ENCODE measurements at places on chromosomes 3 and 15.

DNA sequence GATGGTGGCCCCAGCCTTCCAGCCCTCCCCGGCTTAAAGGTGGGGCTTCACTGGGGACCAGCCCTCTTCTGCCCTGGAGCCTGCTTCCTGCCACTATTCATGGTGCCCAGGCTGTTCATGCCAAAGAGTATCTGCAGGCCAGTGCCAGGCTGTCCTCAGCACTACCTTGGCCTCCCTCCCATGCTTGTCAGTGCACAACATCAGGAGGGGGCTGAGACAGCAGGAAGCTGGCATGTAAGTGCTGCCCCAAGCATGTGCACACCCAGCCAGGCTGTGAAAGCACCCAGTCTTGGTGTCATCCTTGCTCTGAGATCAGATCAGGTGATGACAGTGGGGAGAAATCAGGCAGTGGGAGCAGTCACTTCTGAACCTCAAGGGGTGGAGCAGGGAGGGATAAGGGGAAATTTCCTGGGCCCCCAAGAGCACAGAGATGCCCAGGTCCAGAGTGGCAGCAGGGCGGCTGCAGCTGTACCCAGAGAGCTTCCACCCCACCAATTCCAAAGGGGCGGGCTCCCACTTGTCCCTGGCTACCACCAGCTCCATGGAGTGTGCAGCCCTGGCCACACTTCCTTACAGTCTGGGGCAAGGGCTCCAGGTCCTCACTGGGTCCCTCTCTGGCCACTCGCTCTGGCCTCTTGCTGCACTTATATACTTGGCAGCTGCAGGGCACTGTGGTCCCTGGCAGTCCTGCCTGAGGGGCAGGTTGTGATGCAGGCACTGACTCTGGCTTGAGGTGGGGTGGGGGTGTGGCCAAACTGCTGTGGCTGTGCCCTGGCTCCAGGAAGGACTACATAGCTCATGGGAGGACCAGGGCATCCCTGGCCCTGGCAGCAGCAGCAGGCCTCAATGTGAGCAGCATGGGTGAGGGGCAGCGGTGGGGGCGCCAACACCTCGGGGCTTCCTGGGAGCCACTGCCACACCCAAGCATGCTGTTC, 91.4 kb upstream of the TNFSF10 start:
- DNase-seq: no peak

DNA sequence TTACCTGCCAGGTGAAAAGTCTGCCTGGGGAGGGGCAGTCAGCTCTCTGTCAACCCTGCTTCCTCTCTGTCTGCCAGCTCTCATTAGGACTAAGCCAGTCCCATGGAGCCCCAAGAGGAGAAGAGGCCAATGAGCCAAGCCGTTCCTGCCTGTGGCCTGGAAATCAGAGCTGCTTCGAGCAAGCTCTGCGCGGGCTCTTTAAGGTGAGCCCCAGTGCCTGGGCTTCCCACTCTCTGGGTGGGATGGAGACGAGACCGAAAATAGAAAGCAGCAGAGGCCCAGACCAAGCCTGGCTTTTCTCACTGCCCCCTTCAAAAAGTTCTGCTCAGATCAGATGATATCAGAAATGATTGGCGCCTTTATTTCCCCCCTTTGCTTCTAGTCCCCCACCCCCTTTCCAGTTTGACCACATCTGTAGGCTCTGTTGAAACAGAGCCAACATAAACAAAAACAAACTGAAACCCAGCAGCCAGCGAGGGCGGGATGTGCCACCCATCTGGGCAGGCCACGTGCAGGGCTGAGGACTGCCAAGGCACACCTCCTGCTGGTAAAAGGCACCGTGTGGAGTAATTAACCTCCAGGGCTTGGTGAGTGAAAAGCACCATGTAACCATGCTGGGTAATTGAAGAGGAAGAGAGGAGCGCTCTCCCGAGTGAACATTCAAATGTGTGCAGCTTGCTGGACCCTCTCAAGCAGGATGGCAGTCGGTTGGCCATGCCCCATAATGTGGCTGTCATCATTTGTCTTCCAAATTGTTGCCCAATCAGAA, 471.0 kb upstream of the PROK2 start:
- DNase-seq: peak; percentile 21

GRCh38 chr3:4340411-4341335, 37.5 kb downstream of the SETMAR start:
- DNase-seq: no peak

- DNase-seq: no peak
Observed at GRCh38 chr3:141878817-141879216, 2.4 kb downstream of the ATP1B3 start.

DNA sequence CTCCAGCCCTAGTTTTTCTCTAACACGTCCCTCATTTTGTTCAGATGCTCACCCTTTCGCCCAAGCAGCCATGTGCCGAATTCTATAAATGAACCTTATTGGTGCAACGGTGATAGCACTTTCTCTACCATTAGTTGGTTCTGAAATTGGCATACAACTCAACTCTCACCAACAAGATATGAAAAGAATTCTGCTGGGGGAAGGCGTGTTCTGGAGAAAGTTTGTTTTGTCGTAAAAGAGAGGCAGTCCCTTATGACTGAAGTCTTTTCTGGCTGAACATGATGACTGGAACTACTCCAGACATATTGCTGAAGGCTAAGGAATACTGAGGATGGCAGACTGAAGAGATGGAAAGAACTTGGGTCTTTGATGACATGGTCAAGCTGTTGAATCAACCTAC, 91.8 kb upstream of the UBE2E2 start:
- no peak for DNase-seq

DNA sequence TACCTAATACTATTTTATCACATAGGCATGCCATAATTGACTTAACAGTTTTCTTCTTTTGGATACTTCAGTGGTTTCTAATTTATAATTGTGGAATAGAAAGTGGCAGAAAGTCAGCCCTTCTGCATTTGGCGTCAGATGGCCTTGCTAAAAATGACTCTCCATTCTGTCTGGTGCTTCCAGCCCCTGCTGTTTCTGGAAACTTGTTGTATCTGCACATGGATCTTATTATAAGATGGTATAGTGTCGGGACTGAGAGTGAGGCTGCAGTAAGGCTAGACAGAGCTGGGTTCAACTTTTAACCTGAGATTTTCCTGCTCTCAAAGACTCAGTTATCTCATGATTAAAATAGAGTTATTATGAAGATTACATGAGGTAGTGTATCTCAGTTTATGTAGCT, 74.8 kb upstream of the WDR72 start:
- DNase-seq: no peak

GRCh38 chr3:52317208-52318000, 1.3 kb downstream of the DNAH1 start:
- DNase-seq: peak; percentile 73

- DNase-seq: no peak
Observed at GRCh38 chr3:148318240-148318639, 379.5 kb upstream of the AGTR1 start.

GRCh38 chr3:121768452-121768851, 18.9 kb upstream of the GOLGB1 start:
- DNase-seq: no peak

GRCh38 chr3:66407611-66408218, 93.1 kb downstream of the LRIG1 start:
- DNase-seq: peak; percentile 67

GRCh38 chr3:197466586-197467399, 89.0 kb downstream of the BDH1 start:
- DNase-seq: no peak

DNA sequence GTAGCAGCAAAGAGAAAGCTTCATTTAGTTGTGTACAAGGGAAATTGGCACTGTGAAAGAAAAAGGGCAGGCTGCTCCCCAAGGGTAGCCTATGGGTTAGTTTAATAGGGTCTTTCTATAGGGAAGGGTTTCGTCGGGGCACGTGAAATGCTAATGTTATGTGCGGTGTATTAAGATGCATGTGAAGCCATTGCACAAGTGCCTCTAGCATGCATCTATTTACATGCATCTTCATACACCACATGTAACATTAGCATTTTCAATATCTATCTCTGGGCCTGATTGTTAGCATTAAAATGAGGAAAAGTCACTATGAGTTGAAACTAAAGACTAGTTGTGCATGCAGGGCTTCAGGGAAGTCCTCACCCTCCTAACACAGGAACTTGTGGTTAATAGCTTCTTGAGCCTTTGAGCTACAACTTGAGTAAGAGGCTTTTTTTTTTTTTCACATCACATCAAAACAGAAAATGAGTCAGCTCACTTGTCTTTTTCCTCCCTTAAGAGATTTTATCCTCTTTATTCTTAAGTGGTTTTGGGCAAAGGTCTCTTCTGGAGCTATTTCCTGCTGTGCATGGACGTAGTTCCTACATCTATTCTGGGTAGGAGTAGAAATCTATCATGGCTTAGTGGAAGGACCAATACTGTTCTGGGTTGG, 613.4 kb downstream of the ZPLD1 start:
- no peak for DNase-seq

- no peak for DNase-seq
Observed at GRCh38 chr3:106510206-106510605, 641.4 kb upstream of the CBLB start.

DNA sequence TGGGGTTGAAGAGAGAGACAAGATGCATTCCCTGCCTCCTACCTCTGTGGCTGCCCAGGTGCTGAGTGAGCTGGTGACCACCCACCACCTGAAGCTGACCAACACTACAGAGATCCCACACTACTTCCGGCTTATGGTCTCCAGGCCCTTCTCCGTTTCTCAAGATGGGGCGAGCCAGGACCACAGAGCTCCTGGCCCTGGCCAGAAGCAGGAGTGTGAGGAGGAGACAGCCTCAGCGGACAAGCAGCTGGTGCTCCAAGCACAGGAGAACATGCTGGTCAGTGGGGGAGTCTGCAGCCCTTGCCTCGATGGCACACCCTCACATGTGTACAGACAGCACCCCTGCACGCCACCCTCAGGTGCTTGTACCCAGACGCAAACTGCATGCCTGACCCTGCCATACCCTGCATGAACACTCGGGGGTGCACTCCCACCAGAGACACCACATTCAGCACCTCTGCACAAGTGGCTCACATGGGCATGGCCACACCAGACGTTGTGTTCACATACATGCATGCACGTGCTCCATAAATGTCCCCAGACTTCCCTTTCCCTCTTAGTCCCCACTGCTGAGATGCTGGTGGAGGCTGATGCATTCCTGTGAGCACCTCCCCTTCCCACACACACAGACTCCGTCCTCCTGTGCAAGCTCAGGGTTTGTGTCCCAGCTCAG, 19.0 kb downstream of the ACAA1 start:
- DNase-seq: peak; percentile 66

DNA sequence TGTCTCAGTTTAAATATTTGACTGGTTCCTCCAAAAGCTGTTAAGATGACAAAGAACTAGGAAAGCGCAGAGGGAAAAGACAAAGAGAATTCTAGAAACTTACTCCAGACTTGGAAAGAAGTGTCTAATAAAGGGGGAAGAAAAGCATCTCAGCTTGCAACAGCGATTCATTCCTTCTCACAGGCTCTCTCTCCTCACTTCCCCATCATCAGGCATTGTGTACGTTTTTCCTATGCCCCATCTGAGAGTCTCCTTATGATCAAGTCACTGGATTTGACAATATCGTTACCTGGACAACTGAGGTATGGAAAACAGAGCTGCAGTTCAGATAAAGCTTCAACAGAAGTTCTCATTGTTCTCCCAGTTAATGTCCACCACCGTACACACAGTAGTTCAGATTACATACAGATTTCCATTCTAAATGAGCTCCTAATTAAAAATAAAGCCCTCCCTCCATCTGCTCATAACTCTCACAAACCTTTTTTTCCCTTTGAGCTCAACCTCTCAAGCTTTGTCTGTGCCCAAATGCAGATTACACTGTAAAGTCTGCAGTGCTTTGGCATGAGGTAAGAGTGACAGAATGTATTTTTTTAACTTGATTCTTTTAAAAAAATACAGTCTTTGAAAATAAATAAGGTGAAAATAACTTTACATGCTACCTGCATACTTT, 254.4 kb upstream of the THBS1 start:
- no peak for DNase-seq

DNA sequence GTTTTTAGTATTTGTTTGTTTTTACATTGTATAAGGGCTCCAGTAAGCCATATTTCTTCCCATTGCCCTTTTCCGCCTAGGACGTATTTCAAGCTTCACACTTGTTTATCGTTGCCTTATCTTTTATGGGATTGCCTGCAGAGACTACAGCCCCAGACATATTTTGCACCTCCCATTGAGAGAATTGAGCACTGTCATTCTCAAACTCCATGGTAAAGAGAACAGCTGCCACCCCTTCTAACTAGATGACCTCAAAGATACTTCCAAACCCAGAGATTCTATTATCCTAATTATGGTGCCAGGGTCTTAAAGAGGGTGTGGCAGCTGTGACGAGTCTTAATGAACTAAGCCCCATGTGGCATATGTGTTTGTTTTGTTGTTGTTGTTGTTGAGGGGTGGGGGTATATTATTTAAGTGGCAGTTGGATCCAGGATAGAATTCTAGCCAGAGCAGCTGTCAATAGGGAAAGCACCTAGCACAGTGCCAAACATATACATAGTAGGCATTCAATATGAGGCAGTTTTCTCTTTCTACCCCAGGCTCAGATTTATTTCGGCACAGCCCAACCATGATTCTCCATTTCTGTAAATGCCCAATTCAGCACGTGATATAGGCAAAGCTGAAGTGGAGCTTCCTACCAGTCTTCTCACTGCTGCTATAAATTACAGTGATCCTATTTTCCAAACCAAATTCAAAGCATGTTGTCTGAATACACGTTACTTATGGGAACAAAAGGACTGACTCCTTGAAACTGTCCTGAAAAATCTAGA, 932 bp upstream of the TP53BP1 start:
- DNase-seq: no peak

DNA sequence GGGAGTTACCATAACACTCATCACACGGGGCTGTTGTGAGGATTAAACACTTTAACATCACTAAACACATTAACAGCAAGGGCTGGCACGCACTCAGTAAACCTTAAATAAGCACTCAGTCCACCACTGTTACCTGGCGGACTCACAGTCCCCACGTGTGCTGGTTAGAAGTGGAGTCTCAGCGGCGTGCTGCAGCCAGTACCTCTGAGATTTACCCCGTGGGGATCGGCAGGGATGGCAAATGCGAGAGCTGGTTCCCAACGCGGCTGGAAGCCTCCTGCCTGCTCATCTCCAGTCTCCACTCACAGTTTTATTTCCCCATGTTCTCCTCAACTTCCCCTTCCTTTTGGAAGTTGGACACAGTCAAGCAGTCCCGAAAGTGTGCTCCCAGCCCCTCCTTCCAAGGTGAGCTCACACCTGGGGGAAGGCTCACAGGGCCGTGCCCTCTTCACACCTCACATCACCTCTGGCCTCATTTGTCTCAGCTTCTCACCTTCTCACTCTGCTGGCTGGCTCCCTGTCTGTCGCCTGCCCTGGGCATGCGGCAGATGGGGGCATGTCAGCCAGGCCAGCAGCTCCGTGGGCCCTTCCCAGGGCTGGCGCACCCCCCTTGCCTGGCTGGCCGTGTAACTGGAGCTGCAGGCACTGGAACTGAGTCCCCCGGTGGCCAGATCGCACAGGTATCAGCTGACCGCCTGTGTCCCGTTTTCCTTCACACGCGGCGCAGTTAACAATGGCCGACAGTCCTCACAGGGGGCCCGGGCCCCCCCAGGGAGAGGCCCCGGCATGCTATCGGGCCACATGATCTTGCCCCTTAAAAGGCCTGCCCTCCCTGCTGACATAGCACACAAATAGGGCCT, 87.1 kb downstream of the WNT7A start:
- no peak for DNase-seq

DNA sequence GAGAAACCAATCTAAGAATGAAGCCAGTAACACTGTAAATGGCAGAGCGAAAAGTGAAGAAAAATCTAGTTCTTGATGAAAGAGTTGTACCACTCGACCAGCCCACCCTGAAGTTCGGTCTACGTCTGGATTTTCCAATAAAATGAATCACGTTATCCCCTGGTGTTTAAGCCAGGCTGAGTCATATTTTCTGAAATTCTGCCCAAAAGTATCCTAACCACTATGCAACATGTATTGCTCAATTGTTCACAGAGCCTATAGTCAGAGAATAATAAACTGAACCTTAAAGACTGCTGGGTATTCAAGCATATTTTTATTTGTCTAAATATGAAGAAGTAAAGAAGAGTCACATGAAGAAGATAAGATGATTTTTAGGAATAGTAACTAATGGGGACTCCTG, 245.7 kb downstream of the FGF12 start:
- DNase-seq: no peak
